ENCODE measurements at places on chromosomes 5 and 9.

DNA sequence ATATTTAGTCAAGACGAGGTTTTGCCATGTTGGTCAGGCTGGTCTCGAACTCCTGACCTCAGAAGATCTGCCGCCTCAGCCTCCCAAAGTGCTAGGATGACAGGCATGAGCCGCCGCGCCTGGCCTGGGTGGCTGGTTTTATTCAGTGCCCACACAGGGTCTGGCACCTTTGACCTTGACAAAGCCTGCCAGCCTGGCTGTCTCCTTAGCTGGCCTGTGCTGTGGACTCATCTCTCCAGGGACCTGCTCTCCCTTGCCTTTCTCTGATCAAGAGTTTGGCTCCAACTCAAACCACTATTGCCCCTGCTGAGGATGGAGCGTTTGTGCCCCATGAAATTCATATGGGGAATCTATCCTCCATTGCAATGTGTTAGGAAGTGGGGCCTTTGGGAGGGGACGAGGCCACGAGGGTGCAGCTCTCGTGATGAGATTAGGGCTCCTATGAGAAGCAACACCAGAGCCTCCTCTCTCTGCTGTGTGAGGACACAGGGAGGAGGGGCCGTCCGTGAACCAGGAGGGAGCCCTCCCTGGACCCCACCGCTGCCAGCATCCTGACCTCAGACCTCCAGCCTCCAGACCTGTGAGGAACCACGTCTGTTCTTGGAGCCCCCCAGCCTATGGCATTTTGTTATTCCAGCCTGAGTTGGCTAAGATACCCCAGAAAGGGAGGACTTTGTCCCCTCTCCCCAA lies 45.0 kb downstream of the MRPL36 start:
- DNase-seq = no peak

- DNase-seq = no peak
Measured at GRCh38 chr5:109936996-109937395, 247.3 kb downstream of the MAN2A1 start.

GRCh38 chr5:83563631-83564030 lies 92.1 kb downstream of the VCAN start:
- no peak for DNase-seq

DNA sequence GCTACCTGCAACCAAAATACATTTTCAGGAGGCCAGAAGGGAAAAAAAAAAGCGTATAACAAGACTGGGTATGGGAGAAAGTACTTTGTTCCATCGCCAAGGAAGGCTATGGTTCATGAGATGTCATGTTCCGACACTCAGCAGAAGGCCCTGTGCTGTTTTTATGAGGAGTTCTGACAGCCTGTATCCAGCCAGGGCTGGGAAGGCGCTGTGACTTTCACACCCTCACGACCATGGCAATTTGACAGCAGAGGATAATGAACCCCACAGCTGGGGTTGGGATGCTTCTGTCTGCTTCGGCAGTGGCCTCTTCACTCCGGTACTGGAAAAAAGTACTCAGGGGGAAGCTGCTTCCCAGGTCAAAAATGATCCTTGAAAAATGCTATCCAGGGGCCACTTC lies 154.4 kb downstream of the PRELID2 start:
- DNase-seq = no peak

DNA sequence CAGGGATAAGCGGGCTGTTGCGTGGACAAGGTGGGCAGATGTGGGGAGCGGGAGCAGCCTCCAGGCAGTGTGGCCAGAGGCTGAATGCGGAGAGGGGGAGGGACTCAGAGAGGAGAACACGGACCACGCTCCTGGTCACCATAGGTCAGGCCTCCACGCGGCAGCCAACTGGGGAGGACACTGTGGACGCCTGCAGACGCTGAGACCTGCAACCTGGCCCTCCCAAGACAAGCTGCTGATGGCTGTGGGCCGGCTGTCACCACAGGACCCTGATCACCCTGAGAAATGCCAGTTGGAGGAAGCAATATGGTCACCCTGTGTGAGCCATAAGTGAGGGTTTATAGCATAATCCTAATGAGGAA lies 16.8 kb downstream of the LPCAT1 start:
- no peak for DNase-seq

- DNase-seq = no peak
Measured at GRCh38 chr5:158499075-158499891, 600.4 kb downstream of the EBF1 start.

DNA sequence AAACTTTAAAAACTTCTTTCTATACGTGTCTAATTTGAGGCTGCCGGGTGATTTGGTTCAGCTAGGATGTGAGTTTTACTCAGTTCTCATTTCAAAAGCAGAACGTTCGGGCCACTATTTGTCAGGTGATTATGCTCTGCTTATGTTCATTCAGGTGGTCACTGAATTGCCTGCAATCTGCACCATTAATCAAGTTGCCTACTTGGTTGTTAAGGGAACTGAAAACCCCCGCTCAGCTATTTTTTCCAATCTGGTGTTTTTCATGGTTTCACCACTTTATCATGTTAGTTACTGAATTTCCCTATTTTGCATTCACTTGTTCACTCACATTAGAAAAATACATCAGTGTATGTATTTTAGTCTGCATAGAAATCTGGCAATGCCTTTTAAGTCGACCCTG lies 523.0 kb downstream of the CSNK1G3 start:
- DNase-seq = no peak

GRCh38 chr5:96778409-96778808 lies 29.3 kb downstream of the ERAP1 start:
- no peak for DNase-seq

DNA sequence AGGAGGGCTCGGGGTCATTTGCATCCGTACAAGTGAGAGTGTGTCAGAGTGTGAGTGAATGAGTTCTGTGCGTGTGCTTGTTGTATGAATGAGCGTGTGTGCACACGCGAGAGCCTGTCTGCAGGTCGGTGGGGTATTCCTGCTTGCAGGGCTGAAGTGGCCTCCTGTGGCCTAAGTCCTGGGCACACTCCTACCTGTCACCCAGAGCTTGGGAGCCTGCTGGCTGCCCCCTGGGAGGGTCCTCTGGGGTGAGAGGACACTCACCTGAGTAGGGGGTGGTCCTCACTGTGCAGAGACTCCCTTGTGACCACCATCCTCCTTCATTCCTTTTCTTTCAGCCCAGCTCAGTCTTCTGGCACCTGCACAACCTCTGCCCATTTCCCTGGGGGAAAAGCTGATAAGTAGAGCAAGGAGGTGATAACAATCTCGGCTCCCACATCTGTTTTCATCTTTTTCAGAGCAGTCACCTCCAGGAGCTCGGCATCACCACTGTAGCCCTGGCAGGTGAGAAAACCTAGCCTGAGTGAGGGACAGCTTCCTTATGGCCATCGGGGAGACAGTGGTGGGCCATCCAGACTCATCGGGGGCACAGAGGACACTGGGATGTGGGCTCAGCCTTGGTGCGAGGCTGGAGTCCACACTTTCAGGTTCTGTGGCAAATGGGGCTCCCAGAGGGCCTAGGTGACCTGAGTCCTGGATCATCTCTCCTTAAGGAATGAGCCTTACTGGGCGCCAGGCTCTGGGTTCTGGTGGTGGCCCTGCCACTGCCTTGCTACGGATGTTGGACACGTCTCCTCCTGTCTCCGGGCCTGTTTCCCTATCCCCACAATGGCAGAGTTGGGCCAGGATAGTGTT lies 38.7 kb upstream of the SYNPO start:
- no peak for DNase-seq

DNA sequence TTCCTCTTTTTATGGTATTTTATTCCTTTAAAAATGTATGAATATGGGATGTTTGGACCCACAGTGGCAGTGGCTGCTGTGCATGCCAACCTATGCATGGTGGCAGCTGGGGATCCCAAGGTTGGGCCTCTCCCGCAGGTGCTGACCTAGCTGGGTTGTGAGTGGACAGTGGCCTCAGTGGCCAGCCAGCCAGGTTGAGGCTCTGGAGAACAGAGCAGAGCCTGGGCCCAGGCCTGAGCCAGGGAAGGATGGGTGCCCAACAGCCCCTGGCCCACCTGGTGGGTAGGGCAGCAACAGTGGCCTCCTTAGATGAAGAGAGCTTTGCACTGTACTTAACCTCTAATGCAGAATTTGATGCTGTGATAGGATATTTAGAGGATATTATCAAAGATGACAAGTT lies 624.8 kb downstream of the CHSY3 start:
- DNase-seq = no peak

DNA sequence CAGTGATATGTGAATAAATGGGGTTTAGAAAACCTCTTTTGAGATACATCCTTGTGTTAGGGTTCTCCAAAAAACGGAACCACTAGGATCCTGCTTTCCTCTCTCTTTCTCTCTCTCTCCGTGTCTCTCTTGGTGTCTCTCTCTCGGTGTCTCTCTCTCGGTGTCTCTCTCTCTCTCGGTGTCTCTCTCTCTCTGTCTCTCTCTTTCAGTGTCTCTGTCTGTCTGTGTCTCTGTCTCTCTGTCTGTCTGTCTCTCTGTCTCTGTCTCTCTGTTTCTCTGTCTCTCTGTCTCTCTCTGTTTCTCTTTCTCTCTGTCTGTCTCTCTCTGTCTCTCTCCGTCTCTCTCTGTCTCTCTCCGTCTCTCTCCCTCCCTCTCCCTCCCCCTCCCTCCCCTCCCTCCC lies 7.8 kb upstream of the TEX48 start:
- DNase-seq = no peak

- no peak for DNase-seq
Measured at GRCh38 chr5:126339215-126339805, 83.9 kb upstream of the GRAMD2B start.

DNA sequence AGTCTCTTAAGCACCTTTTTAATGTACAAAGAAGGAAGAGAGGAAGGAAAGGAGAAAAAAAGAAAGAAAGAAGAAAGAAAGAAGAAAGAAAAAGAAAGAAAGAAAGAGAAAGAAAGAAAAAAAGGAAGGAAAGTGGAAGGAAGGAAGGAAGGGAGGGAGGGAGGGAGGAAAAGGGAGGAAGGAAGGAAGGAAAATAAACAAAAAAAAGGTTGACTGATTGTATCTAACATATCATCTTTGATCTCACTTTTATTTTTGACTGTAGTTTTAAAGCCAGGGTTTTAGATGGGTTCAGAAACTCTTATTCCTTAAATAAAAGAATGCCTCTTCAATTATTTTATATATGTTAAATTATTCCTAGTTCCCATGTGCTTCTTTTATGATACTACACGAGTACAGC lies 794.5 kb downstream of the CDH12 start:
- no peak for DNase-seq

DNA sequence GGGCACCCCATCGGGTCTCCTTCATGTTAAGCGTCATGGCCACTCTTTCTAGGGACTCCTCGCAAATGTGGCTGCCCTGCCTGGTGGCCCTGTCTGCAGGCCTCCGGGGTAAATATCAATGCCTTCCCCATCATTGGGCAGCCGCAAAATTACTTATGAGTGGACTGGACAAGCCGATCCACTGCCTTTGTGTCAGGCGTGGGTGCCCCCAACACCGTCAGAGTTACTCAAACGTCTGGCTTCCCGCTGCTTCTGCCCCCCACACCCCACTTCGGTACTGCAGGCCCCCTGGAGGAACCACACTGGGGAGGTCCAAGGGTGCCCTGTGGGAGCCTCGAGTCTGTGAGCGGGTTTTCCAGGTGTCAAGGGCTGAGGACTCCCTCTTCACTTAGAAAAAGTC lies 3.8 kb downstream of the LHX3 start:
- no peak for DNase-seq

GRCh38 chr5:146717951-146718350 lies 160.6 kb downstream of the PPP2R2B start:
- DNase-seq = no peak

DNA sequence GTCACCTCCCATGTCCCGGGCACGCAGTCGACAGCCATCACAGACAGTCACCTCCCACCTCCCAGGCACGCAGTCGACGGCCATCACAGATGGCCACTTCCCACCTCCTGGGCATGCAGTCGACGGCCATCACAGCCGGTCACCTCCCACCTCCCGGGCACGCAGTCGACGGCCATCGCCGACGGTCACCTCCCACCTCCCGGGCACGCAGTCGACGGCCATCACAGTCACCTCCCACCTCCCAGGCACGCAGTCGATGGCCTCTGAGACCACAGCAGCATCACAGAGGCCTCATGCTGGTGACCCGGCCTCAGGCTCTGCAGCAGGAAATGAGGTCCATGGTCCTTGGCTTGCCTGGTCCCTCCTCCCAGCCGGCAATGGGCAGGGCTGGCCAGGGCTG lies 5.5 kb upstream of the SLC6A19 start:
- no peak for DNase-seq

DNA sequence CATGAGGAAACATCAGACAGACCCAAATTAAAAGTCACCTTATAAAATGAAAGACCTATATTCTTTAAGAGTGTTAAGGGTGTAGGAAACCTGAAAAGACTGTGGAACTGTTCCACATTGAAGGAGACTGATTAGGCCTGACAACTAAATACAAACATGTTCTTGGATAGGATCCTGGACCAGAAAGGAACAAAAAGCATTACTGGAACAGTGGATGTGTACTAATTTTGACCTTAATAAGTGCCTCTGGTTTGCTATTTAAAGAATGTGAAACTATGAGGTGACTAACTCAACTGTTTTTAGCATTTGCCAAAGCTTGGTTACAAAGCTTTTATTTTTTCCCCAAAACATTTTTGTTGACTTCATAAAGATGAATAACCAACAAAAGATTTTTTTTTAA lies 340.6 kb downstream of the CAAP1 start:
- no peak for DNase-seq

GRCh38 chr5:9861666-9862256 lies 231.6 kb upstream of the TAS2R1 start:
- no peak for DNase-seq

DNA sequence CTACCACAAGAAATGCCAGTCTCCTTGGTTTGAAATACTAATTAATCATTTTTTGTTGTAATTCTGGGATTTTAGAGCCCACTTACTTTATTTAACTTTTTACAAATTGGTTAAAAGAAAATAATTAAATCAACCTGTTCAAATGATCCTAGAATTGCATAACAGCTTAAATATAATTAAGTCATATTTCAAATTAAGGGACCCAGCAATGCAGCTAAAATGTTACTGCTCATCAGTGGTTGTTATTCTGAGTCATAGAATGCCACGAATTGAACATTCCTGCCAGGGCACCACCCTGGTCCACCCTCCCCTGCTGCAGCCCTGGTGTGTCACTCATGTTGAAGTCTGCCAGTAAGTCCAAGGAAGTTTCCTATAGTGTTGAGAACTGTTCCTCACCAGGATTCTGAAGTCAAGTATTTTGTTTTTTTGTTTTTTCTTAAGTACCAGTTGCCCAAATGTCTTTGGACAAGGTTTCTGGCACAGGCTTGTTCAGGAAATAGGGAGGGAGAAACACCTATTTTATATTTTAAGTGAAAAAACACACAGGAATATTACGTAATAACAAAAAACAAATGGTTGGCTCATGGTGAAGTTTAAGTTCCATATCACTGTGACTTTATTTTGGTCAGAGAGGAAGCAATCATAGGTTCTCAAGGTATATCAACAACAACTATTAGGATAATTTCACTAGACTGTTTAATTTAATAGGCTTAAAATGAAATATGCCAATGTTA lies 4.3 kb upstream of the ITGA1 start:
- DNase-seq = no peak

DNA sequence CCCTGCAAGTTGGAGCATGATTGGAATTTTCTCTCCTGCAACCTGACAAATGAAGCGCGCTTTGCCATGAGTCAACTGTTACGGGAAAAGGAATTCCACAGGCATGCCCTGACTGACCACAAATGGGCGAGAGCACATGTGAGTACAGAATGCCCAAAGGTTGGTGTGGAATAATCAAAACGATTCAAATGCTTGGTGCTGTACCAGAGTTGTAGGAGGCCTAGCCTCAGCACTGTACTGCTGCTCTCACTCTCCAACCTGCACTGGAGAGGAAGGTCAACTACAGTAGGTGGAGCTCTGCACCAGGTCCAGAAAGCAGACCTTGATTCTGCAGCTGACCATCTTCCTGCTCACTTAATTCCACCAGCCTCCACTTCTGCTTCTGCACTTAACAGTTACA lies 406.9 kb upstream of the ACTBL2 start:
- no peak for DNase-seq
